Ascending aorta (tissue), 2 donors: ENCODE measurements at places on chromosomes 4 and X. TPM values are rescaled to one million over a fixed set of nuclear protein-coding genes. Genes with fewer than 3 reads are reported as not detected.

DNA sequence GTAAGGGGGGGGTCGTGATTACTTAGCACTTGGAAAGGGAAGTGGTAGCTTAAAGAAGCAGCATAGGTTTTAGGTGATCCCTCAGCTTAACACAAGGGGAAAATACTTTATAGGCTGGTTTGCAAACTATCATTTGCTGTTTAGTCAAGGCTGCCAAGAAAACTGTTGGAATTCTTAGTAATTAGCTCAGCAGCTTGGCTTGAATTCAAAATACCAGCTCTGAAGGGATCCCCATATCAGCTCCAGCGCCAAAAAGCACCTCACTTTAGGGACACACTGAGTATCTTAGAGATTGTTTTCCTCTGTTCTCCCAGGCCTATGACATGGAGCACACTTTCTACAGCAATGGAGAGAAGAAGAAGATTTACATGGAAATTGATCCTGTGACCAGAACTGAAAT, 8.8 kb downstream of the TNMD start:
- no peak overlapping the region for H3K27ac ChIP-seq
- no peak for DNase-seq
- peaks cover 3% of the 10 kb centered on the region for H3K27me3 ChIP-seq
- H3K4me3 ChIP-seq = no peak overlapping the region
- H3K4me1 ChIP-seq = no peaks in the 10 kb centered on the region

- H3K36me3 ChIP-seq = no peaks in the 10 kb centered on the region
- no peak overlapping the region for H3K27ac ChIP-seq
- no peaks in the 10 kb centered on the region for H3K4me1 ChIP-seq
- no peak overlapping the region for H3K4me3 ChIP-seq
Measured at GRCh38 chrX:19772822-19773628, 114.4 kb downstream of the SH3KBP1 start.

- H3K4me1 ChIP-seq = no peaks in the 10 kb centered on the region
- no peak overlapping the region for H3K4me3 ChIP-seq
- H3K27me3 ChIP-seq = no peaks in the 10 kb centered on the region
- H3K27ac ChIP-seq = no peak overlapping the region
- DNase-seq = no peak
Measured at GRCh38 chrX:80765220-80765625, 44.5 kb downstream of the BRWD3 start.

DNA sequence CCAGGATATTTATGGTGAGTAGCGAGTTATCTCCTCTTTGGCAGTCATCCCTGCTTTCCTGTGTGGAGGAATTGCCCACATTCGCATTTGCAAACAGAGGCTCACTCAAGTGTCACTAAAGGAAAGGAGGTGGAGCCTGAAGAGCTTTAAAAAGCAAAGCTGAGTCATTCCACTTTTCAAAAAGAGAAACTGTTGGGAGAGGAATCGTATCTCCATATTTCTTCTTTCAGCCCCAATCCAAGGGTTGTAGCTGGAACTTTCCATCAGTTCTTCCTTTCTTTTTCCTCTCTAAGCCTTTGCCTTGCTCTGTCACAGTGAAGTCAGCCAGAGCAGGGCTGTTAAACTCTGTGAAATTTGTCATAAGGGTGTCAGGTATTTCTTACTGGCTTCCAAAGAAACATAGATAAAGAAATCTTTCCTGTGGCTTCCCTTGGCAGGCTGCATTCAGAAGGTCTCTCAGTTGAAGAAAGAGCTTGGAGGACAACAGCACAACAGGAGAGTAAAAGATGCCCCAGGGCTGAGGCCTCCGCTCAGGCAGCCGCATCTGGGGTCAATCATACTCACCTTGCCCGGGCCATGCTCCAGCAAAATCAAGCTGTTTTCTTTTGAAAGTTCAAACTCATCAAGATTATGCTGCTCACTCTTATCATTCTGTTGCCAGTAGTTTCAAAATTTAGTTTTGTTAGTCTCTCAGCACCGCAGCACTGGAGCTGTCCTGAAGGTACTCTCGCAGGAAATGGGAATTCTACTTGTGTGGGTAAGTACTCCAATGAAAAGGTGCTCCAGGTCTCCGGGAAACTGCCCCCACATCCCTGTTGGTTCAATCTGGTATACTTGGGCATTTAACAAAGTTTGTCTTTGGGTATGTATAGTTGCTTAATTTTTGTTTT, at the start of gene EGF:
TSS of gene EGF (plus strand) at position 178 of the 890 bp plus-strand sequence. CDS start at position 631, 453 bp downstream.
- no peaks in the 10 kb centered on the region for H3K36me3 ChIP-seq
- no peaks in the 10 kb centered on the region for H3K27me3 ChIP-seq
- no peak within 1 kb of the TSS for H3K4me3 ChIP-seq

The GLRB gene
- total RNA-seq = 8.4 TPM

DNA sequence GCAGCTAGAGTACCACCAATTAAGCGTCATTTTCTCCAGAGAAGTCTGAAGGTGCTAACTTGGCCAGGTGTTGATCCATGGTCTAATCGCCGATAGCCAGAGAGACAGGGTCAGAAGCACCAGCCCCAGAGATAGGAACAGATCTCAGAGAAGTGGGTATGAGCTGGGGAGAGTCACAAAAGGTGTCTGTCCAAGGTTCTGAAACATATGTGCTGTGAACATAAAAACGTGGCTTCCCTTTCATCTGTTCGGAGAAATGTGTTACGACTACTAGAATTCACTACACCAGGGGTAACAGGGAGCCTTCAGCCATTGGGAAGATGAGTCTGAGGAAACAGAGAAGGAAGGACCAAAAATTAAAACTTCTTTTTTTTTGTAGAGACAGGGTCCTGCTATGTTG, 91.3 kb downstream of the FBXL5 start:
- no peak overlapping the region for H3K4me3 ChIP-seq
- no peaks in the 10 kb centered on the region for H3K4me1 ChIP-seq
- no peak overlapping the region for H3K27ac ChIP-seq
- DNase-seq = no peak
- peaks cover 65% of the 10 kb centered on the region for H3K36me3 ChIP-seq

DNA sequence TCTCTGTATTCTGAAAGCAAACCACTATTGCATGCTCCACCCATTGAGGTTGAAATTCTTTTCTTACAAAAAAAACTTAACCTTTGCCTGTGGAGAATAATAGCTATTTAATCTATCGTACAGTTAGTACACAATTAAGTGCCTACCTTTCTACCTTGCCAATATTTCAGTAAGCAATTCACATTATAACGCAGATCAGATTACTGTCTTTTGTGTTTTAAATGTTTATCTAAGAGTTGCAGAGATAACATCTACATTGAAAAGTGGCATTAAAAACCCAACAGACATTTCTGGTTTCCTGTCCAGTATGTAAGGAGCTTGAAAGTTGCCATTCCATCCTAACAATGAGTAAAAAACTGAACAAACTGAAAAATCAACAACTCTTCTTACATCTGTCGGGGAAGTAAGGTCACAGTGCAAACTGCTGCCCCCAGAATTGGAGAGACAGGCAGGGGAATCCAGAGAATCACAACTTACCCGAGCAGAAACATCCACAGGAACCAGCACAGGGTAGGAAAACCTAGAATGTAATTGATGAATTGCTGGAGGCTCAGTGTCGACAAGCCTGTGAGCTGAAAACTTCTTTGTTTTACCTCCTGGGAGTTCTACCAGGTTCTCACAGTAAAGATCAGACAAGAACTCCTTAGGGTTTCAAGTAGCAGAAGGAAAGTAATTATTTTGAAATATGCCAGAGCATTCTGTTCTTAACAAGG, 27.3 kb upstream of the ACSL4 start:
- no peaks in the 10 kb centered on the region for H3K27me3 ChIP-seq
- no peak overlapping the region for H3K27ac ChIP-seq
- H3K36me3 ChIP-seq = no peaks in the 10 kb centered on the region

- H3K27me3 ChIP-seq = no peaks in the 10 kb centered on the region
- H3K36me3 ChIP-seq = no peaks in the 10 kb centered on the region
- H3K27ac ChIP-seq = no peak overlapping the region
- H3K4me1 ChIP-seq = no peaks in the 10 kb centered on the region
Measured at GRCh38 chrX:72057849-72058248, 73.9 kb downstream of the RTL5 start.

The SULT1B1 gene
- total RNA-seq = 0.96 TPM

The OPN1MW2 gene
- total RNA-seq = not detected

DNA sequence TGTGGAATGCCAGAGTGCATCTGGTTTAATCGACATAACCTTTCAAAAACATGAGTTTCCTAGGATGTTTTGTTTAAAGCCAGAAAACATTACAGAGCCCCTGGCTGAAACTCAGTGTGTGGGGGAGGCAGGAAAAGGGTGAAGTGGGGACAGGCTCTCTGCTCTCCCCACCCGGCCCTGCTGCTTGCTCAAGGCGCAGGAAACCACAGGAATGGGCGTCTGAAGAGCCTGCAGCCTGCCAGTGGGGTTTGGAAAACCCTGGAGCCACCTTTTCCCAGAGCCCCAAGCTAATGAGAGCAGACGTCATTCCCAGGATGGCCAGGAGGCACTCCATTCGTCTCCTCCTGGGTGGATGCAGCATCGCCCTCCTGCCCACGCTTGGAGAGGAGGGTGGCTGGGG, 240.6 kb downstream of the AFAP1 start:
- H3K27ac ChIP-seq = no peak overlapping the region
- no peaks in the 10 kb centered on the region for H3K36me3 ChIP-seq
- no peaks in the 10 kb centered on the region for H3K27me3 ChIP-seq
- no peak for DNase-seq
- no peak overlapping the region for H3K4me3 ChIP-seq

DNA sequence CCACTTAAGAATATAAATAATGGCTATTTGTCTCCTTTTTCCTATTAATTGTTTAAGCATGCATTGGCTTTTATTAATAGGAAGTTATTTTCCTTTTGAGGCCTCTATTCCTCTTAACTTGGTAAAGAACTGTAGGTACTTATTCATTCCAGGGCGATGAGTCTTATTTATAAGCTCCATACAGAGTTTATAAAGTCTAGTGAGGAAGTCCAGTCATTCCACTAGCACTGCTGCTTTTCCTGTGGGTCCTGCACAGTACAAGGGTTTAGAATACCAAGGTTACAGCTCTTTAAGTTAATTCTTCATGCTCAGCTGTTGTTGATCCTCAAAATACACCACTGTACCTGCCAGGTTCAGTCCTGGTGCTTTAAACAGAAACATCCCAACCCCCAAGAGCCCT, 28.5 kb upstream of the WNK3 start:
- H3K27me3 ChIP-seq = no peaks in the 10 kb centered on the region
- no peaks in the 10 kb centered on the region for H3K4me1 ChIP-seq
- no peak overlapping the region for H3K27ac ChIP-seq
- H3K36me3 ChIP-seq = no peaks in the 10 kb centered on the region

The TMEM31 gene
- not detected for total RNA-seq

GRCh38 chr4:94400191-94400590, 51.6 kb upstream of the PDLIM5 start:
- no peaks in the 10 kb centered on the region for H3K27me3 ChIP-seq
- no peaks in the 10 kb centered on the region for H3K36me3 ChIP-seq
- no peak overlapping the region for H3K27ac ChIP-seq
- H3K4me1 ChIP-seq = no peaks in the 10 kb centered on the region
- H3K4me3 ChIP-seq = no peak overlapping the region

GRCh38 chrX:12711435-12712040, 79.7 kb upstream of the PRPS2 start:
- no peaks in the 10 kb centered on the region for H3K27me3 ChIP-seq
- no peaks in the 10 kb centered on the region for H3K36me3 ChIP-seq
- no peak for DNase-seq

The LUZP4 gene
- not detected for total RNA-seq

- H3K27ac ChIP-seq = no peak overlapping the region
- DNase-seq = no peak
- H3K4me3 ChIP-seq = no peak overlapping the region
- H3K36me3 ChIP-seq = no peaks in the 10 kb centered on the region
Measured at GRCh38 chrX:30657196-30658161, 4.3 kb downstream of the GK start.

The EREG gene
- total RNA-seq = not detected

- H3K27ac ChIP-seq = no peak overlapping the region
- no peaks in the 10 kb centered on the region for H3K36me3 ChIP-seq
- no peak for DNase-seq
- H3K27me3 ChIP-seq = no peaks in the 10 kb centered on the region
- no peaks in the 10 kb centered on the region for H3K4me1 ChIP-seq
Measured at GRCh38 chrX:45711231-45711630, 510.6 kb upstream of the DIPK2B start.

DNA sequence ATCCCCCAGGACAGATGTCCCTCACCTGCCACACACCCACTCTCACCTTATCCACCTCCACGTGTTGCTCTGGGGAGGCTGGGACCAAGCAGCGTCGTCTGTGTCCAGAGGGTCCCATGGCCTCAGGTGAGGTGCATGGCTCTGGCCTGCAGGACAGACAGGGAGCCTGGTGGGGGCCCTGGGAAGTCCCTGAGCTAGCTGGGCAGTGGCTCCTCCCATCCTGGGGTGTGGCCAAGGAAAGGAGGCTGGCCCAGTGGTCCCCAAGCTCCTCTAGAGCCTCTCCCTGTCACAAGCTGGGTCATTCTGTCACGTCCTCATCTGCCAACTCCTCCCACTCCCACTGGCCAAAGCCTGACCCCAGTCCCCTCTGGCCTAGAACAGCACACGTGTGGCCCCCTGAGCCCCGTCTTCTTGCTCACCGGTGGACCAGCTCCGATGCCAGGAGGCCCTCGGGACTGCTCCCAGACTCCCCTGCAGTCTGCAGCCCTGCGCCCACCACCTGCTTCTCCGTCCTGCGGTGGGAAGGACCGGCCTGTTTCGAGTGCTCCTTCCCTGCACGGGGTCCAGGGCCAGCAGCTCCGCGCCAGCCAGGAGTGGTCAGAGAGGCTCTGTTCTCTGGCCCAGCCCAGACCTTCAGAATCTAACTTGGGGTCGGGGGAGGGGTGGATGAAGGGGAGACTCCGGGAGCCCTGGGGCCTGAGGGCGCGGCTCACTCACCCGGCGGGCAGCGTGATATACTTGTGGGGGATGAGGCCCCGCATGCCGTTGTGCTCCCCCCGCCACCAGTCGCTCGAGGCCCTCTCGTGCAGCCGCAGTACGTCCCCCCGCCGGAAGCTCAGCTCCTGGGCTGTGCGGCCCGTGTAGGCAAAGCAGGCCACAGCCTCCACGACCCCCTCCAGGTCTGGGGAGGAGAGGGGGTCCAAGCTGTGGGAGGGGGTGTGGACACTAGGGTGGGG, 4.8 kb downstream of the AVPR2 start:
- no peaks in the 10 kb centered on the region for H3K4me1 ChIP-seq
- no peak overlapping the region for H3K27ac ChIP-seq
- H3K36me3 ChIP-seq = no peaks in the 10 kb centered on the region
- no peak for DNase-seq
- H3K27me3 ChIP-seq = no peaks in the 10 kb centered on the region
- no peak overlapping the region for H3K4me3 ChIP-seq

The CYSLTR1 gene
- total RNA-seq = 8.9 TPM

DNA sequence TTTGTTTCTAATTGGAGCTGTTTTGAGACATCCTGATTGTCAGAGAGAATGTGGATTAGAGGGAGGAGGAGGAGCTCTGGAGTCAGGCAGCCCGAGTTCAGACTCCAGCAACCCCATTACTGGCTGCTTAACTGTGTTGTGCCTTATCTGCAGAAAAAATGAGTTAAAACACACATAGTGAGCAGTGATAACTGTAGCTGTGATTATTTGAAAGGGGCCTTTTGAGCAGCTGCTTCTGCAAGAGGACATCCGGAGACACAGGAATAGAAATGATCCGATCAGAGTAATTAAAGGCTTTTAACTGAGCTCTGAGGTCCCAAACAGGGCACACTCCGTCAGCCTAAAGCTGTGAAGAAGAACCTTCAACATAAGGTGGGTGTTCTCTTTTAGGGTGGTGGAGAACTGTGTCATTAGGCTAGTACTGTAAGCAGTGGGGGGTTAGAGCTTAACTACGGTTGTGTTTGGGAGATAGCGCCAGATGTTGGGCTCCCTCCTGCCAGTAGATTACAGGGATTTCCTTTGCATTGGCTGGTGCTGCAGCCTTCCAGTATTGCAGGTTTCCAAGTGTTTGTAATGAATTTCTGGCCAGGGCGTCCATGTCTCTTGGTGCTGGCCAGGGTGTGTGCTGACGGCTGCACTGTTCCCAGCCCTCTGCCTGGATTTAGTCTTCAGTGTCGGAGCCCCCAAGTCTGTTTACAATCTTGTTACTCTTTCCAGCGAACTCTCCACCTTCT, 24.3 kb downstream of the ADD1 start:
- H3K4me1 ChIP-seq = peaks cover 61% of the 10 kb centered on the region
- DNase-seq = no peak
- H3K36me3 ChIP-seq = no peaks in the 10 kb centered on the region
- no peaks in the 10 kb centered on the region for H3K27me3 ChIP-seq
